ENCODE measurements at places on chromosomes 12 and 14.

- DNase-seq, result no peak
Observed at GRCh38 chr12:67798768-67799167, 150.2 kb downstream of the DYRK2 start.

DNA sequence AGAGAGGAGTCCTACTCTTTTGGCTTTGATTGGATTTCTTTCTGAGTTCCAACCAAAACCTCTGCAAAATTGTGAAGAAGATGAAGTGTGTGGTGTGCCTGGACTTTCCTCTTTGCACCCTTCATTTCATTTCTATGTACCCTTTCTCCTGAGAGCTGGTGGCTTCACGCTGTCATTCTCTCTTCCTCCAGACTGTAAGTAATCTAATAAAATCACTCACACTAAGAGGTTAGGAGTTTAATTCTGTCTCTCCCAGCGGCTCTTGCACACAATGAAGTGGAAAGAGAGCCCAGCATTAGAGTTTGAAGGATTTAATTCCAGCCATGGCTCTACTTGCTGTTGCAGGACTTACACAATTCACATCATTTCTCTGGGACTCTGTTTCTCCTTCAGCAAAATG lies 37.8 kb upstream of the CRADD start:
- DNase-seq, result no peak

DNA sequence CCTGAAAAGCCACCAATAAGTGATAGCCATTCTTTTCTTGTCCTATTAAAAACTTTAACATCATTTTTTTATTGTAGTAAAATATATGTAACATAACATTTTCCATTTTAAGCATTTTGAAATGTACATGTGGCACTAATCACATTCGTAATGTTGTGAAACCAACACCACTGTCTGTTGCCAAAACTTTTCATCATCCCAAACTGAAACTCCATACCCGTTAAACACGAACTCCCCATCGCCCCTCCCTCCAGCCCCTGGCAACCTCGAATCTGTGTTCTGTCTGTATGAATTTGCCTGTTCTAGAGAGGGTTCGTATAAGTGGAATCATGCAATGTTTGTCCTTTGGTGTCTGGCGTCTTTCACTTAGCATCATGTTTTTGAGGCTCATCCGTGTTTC lies 75.9 kb downstream of the CCDC92 start:
- DNase-seq, result no peak

- no peak for DNase-seq
Observed at GRCh38 chr14:50676814-50677516, 8.9 kb upstream of the SAV1 start.

- DNase-seq, result no peak
Observed at GRCh38 chr14:77170045-77170444, 11.6 kb upstream of the TMEM63C start.

- no peak for DNase-seq
Observed at GRCh38 chr14:98928418-98928817, 343.6 kb downstream of the BCL11B start.
